Stomach (tissue), 19 donors: ENCODE measurements at places on chromosomes 5 and 9. TPM values are rescaled to one million over a fixed set of nuclear protein-coding genes. Genes with fewer than 3 reads are reported as not detected.

WNT8A gene
- total RNA-seq, result not detected

SPINK13 gene
- not detected for total RNA-seq

PCDHGA7 gene
- not detected for total RNA-seq

PKD2L2 gene
- not detected for total RNA-seq

DNAJC25 gene
- not detected for total RNA-seq

SLC36A3 gene
- total RNA-seq, result not detected

OR1J2 gene
- total RNA-seq, result not detected

FGFR4 gene
- 11.0 TPM for total RNA-seq
